ENCODE measurements at places on chromosomes 7 and 10.

GRCh38 chr7:106126170-106126938, 14.2 kb upstream of the SYPL1 start:
- DNase-seq = no peak

GRCh38 chr7:35336444-35336843, 82.5 kb upstream of the TBX20 start:
- no peak for DNase-seq

DNA sequence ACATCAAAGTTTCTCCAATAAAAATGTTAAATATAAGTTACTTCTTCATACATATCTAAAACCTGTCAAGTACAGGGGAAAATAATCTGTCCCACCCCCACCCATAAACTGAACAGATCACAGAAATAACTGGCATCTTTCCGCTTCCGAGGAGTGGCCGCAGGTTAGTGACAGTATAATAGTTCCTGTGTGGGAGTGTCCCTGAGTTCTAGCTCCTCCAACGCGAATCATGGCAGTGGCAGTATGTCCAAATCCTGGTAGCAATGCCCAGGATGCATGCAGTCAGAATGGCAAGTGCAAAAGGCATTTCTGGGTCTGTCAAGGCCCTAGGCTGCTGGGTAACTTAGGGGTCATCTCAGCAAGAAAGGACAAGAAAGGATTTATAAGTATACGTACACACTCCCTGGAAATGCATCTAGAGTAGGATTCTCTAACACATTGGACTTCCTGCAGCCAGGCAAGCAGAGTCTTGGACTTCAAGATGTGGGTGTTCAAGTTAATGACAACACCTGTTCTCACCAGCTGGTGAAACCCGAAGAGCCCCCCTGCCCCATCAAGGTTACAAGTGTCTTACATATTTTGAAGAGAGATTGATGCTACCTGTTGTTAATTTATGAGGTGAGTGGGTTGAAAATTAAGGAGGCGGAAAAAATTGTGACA, 94.4 kb upstream of the COL1A2 start:
- DNase-seq = no peak

GRCh38 chr10:62050893-62051433, 149.5 kb downstream of the ARID5B start:
- DNase-seq = no peak

GRCh38 chr10:73810358-73810734, 1.1 kb downstream of the NDST2 start:
- no peak for DNase-seq

DNA sequence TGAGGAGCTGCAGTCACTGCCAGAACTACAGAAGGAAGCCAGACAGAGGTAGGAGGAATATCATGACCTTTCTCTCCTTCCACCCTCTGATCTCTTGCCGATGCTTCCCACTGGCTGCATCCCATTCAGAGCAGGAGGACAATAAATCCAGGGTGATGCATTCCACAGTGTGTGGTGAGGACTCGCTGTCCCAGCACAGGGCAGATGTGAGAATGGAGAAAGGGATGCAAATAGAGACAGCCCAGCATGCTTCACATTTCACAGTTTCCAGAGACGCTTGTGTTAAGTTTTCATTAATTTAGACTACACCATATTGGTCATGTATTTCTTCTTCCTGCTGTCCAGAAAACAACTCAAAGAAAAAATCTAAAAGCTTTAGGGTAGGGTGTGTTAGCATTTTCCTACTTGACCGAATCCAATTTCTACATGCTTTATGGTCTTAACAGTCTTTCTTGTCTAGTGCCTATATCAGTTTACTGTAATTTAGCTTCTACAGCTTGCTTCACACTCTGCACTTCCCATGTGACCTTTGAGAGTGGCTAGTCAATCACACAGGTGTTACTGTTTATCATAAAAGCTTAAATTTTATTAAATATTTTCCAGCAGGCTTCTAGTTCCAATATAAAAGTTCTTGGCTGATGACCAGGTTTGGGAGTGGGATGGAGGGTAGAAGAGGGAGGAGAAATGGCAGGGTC, 155.6 kb downstream of the RAPGEF5 start:
- no peak for DNase-seq

GRCh38 chr7:112669306-112669705, 120.9 kb downstream of the TMEM168 start:
- DNase-seq = no peak

DNA sequence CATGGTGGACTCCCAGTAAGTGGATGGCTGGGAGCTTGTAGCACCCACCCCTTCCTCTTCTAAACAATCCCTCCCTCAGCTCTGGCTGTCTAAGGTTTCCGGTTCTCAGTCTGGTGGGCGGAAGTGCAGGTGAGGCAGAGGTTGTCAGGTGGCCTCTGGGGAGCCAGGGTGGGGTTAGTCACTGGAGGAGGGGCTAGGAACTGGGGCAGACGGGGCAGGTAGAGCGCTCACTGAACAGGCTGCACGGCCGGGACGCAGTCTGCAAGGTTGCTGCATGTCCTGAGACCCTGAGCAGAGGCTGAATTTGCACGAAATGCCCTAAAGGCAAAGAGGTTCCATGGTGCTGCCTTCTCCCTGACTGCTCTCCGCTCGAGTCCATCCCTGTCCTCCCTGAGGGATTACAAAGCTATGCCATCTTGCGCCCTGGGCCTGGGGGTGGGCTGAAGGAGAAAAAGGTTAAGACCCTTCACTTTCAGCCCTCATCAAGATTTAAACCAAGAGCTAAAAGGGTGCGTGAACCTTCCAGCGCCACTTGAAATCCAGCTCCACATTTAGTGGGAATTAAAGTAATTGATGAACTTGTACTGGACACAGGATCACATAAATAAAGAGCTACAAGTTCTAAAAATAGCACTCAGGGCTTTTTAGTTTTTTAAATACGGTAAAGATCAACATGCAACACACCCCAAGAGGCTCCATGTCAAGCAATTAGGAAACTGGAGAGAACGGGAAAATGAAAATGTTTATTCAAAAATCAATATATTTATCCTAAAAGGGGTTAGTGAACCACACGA, 62.3 kb upstream of the CTBP2 start:
- DNase-seq = no peak

- no peak for DNase-seq
Measured at GRCh38 chr10:43931308-43931930, 282.7 kb upstream of the ZNF32 start.

DNA sequence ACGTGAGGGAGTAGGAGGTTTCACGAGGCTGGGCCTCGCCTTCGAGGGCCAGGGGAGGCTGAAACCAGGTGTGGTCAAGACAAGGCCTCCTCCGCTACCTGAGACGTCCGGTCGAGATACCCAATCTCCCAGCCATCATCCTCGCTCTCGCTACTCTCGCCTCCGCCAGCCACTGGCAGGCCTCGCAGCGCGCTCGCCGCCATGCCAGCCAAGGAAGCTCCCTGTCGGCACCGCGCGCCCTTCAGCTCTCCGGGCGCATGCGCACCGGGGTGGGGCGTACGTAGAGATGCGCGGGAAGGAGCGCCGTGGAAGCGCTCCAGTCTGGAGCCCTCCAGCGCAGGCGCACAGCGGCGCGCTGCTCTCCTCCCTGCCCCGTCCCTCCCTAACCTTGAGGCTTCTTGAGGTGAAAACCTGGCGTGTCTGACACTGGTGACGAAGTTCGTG, at the start of gene ASZ1:
Gene ASZ1, minus strand, starts transcription at position 236 of the 444 bp plus-strand sequence. Its CDS starts 33 bp downstream, at position 203.
- no peak for DNase-seq

DNA sequence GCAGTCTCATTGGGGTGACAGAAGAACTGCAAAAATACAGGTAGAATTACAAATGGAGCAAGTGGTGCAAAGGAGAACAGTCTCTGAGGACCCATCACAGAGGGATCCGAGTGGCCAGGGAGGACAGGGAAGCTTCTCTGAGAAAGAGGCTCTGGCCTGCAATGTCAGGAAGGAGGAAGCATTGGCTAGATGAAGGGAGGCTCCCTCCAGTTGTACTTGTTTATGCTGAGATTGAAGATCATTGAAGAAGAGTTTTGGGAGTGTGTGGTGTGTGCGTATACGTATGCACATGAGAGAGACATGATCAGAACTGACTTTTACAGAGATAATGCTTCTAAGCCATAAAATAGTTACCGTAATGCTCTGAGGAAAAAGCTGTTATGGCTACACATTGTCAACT, 274.7 kb upstream of the FZD8 start:
- no peak for DNase-seq

DNA sequence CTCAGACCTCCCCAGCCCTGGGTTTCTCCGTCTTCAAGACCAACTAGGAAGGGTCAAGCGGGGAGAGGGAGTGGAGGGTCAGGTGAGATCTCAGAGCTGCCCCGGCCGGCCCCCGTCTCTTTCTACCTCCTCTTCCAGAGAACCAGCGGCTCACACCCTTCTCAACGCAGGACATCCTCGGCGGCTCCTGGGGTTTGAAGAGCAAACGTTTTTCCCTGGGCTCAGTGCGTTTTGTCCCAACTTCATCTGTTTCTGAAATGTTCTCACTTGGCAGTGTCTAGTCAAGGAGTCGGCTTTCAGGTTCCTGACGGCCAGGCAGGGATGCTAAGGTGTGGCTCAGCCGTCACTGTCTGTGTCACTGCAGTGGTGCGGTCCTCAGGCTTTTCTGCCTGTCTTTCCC, 416.4 kb upstream of the FOXK1 start:
- DNase-seq = no peak

GRCh38 chr10:72658696-72659400, 33.0 kb upstream of the MICU1 start:
- DNase-seq = no peak

GRCh38 chr10:125591886-125592285, 91.1 kb downstream of the TEX36 start:
- DNase-seq = no peak

DNA sequence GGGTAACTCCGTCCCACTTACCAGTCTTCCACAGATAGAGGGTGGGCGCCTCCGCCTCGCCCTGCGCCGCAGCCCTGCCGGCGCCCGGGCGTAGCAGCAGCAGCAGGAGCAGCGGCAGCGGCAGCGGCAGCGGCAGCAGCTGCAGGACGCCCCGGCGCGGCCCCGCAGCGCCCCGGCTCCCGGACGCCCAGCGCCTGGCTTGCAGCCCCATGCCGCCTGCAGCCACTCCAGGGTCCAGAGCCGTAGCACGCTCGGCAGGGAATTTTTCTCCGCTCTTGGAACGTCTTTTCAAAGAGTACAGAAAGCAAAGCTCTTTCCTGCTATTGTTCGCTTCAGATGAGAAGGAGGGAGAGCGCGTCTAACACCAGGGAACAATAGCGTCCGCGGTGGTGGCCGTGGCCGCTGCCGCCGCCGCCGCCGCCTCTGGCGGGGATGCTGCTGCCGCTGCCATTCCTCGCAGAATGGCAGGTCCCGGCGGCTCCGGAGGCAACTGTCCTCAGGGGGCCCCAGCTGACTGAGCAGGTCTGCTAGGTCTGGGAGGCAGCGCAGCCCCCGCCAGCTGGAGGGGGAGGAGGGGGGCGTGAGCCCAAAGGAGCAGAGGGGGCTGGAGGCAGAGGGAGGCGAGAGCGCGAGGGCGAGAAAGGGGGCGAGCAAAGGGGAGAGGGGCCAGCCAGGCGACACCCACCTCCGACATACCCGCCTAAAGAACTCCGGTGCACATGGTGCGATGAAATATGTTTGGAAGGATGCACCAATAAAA, at the start of gene THSD7A:
Gene THSD7A, minus strand, starts transcription at position 463 of the 760 bp plus-strand sequence. Its CDS starts 252 bp downstream, at position 211.
- DNase-seq = no peak

DNA sequence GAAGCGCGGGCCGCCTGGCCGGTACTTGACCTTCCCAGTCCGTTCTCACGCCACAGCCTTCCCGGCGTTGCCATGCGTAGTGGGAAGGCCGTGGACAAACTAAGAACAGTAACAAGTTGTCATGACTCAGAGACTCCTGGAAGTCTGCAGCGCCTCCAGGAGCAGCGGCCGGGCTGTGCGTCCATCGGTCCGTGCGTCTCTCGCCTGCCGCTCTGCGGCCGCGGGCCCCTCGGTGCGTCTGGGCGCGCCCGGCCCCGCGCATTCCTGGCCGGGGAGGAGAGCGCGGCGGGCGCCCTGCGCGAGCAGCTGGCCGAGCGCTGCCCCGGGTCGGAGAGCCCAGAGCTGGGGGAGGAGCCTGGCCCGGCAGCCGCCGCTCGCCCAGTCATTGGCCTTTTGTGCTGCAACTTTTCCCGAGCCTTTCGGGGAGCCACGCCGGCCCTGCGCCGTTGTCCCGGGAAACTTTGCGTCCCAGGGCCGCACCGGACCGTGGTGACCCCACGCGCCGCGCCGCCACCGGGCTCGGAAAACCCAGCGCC, 123.7 kb downstream of the TACC2 start:
- DNase-seq = no peak

DNA sequence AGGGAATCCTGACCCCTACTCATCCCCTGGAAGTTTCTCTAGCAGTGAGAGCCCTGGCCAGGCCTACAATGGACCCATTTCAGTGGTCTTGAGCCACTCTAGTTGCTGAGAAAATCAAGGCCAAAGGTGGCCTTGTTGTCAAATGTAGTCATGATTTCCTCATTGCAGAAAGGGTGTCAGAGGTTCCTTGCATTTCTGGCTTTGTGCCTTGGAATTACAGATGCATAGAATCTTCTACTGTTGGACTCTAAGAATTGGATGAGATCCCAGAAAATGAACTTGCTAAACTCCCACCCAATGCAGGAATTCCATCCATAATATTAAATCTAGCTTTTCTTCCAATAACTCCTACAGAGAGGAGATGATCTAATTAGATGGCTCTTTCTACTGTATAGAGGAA, 12.2 kb downstream of the CPA2 start:
- DNase-seq = no peak

- no peak for DNase-seq
Measured at GRCh38 chr10:97204826-97205679, 19.3 kb upstream of the SLIT1 start.

DNA sequence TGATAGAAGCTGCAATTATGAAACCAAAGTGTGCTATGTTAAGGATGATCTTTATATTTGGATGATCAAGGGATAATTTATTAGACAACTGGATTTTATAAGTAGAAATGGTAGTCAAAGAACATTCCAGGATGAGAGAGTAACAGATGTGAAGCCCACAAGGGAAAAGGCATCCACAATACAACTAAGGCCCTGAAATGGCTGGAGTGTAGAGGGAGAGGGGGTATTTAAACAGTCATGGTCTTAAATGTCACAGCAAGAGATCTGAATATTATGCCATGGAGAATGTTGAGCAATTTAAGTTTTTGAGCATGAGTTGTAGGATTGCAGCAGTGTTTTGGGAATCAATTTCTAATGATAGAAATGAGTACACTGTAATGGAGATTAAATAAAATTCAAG, 282.3 kb upstream of the DKK1 start:
- DNase-seq = no peak

DNA sequence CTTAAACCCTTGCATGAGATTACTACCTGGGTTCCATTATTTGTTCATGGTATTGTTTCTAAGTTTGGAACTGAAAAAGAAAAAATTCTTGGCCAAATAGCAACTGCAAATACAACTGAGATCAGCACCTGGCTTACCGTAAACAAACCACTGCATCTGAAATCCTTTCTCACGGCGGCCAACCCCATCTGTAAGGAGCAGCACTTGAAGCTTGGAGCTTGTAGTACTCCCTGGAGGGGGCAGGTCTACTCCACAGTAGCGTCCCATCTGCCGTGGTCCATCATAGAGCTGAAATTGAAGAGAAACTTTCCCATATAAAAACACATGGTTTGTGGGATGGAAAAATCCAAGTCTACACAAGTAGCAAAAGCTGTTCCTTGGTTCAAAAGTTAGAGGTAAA, 109.9 kb downstream of the CUBN start:
- no peak for DNase-seq

- no peak for DNase-seq
Measured at GRCh38 chr7:2886391-2886790, 42.3 kb upstream of the GNA12 start.

- DNase-seq = no peak
Measured at GRCh38 chr10:13993169-13993568, 337.6 kb downstream of the FRMD4A start.

GRCh38 chr7:132177708-132178401, 398.4 kb downstream of the PLXNA4 start:
- no peak for DNase-seq
